Activated CD4-positive, CD25-positive, alpha-beta regulatory T cell (primary cell): ENCODE measurements at places on chromosomes 5 and 9.

- no peak for DNase-seq
Measured at GRCh38 chr5:94522117-94522516, 96.3 kb downstream of the KIAA0825 start.

DNA sequence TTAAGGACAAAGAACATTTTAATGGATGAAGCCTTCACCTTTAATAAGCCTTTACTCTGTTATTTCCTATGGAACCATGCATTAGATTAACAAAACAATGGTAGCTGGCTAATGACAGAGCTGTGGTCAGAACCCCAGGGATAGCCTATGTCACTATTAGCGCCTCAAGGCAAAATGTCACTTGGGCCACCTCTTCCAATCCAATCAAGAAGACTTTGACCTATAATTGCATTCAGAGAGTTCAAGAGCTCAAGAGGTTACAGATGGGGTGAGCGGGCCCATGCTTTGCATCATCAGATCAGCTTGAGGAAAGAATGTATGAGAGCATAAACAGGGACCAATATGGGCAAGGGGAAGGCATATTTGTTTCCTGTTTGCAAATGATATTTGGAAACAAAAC is 425.1 kb downstream of the ARHGEF28 start:
- no peak for DNase-seq

- DNase-seq: no peak
Measured at GRCh38 chr5:95773335-95774059, 42.4 kb downstream of the RHOBTB3 start.

DNA sequence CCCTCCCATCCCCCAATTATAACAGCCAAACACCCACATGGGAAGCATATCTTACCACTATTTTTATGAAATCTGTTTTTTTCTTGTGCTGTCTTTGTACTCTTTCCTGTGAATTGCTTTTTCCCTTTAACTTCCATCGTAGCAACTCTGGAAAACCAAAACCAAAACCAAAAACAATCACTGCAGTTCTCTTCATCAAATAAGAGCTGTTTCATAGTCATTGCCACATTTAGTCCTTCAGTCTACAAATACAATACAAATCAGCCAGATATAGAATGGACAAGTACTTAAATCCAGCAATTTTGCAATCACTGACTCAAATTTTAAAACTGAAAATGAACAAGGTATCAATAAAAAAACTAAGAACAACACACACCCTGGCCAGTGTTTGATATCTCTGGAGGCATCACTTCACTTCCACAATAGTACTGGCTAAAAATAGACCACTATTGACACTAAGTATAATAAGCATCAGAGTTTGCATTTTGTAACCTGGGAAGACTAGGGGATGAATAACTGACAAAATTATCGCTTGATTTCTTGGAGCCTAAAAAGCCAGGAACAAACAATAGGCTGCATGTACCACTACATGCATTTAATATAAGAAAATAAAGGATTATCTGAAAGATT is 5.4 kb downstream of the PUM3 start:
- DNase-seq: no peak

GRCh38 chr9:20808002-20808401 is 123.9 kb downstream of the FOCAD start:
- DNase-seq: no peak

GRCh38 chr9:101270302-101270701 is 114.5 kb downstream of the BAAT start:
- DNase-seq: no peak

DNA sequence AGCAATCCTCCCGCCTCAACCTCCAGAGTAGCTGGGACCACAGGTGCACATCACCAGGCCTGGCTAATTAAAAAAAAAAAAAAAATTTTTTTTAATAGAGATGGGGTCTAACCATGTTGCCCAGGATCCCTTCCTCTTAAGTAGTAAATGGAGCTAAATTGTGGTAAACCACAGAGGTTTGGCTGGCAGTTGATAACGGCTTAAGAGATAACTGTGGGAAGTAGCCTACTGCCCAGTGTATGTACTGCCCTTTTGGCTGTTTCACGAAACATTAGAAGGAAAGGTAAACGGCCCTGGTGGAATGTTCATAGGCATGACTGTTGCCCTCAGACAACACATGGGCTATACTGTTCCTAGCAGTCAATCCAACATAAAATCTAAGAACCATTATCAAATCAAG is 44.4 kb downstream of the HMGCR start:
- DNase-seq: no peak

DNA sequence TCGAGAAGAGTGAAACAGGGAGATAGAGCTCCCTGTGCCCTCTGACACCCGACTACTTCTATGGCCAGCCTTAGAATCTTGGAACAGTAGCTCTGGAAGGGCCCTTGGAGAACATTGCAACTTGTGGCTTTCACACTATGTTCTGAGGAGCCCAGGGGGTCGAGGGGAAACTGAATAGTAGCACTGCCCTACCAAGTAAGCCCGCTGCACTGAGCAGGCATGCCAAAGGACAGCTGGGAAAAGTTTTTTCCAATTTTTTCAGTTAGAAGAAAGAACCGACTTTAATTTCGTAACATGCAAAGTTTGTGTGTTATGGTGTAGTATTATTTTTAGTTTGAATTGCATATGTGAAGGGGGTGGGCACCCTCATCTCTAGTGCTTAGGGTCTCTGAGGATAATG is 10.9 kb downstream of the SMIM3 start:
- no peak for DNase-seq

DNA sequence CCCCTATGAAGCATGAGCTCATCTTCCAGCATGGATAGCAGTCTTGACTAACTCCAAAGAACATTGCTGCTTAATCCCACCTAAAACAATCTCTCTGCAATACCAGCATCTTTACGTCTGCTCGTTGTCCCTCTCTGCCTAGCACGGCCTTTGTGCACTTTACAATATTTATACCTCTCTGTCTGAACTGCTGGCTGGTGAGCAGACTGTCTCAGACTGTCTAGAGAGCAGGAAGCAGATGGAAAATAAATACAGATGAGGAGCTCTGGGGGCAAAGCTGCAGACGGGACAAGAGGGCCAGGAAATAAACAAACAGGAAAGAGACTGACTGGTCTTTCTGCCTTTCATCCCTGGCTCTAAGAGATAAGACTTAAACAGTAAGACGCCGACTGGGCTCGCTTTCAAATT is 224.8 kb downstream of the ENC1 start:
- no peak for DNase-seq

GRCh38 chr5:98977723-98978122 is 48.9 kb upstream of the CHD1 start:
- DNase-seq: no peak

GRCh38 chr5:40646266-40646665 is 33.4 kb upstream of the PTGER4 start:
- DNase-seq: no peak

GRCh38 chr5:43010935-43011315 is 29.2 kb downstream of the ANXA2R start:
- DNase-seq: no peak

DNA sequence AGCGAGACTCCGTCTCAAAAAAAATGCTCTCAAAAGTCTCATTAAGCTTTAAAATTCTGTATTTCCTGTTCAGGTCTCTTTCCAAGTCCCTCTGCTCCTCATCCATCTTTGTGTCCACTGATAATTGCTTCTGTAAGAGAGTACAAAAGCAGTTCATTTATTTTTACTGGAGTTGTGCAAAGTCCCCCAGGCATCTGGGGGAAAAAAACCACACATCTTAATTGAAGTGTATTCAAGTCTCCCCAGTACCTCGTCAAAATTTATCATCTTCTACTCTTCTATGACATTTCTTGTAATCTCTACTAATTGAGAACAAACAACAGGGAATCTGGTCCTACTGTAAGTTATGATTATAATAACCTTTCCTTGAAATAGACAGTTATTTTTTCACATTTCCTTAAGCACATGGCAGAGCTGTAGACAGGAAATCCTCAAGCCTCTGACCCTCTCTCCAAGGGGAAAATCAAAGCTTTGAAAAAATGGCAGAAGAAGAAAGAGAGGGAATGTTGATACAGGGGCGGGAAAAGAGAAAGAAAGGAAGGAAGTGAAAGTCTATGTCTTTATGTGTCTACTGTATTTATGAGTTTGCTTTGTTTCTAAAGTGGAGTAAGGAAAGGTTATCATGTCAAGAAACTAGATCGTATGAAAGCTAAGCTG is 51.5 kb downstream of the RAI14 start:
- DNase-seq: no peak
